Dermis lymphatic vessel endothelial cell (primary cell): ENCODE measurements at places on chromosomes 6 and 20. TPM values are rescaled to one million over a fixed set of nuclear protein-coding genes. Genes with fewer than 3 reads are reported as not detected.

Gene PGC
- total RNA-seq: not detected in 2 replicates

Gene CCN5
- total RNA-seq: under 0.01 TPM in 1 of 2 replicates, not detected in the other

Gene TULP1
- not detected in 2 replicates for total RNA-seq

Gene GSTA2
- not detected in 2 replicates for total RNA-seq

Gene HCK
- under 0.01 TPM in 1 of 2 replicates, not detected in the other for total RNA-seq

Gene KHDC1L
- total RNA-seq: not detected in 2 replicates

Gene PBX2
- 40.7 and 42.5 TPM in 2 replicates for total RNA-seq

Gene ASIP
- not detected in 2 replicates for total RNA-seq

Gene CTAGE9
- not detected in 2 replicates for total RNA-seq

Gene FOXC1
- total RNA-seq: 4.0 and 4.4 TPM in 2 replicates

Gene ENPP1
- 0.43 and 0.54 TPM in 2 replicates for total RNA-seq

Gene SMIM8
- 2.5 and 4.4 TPM in 2 replicates for total RNA-seq

Gene CFAP206
- under 0.01 and 0.26 TPM in 2 replicates for total RNA-seq

Gene PACRG
- total RNA-seq: 0.09 and 0.22 TPM in 2 replicates

Gene RIMS1
- total RNA-seq: 29.5 and 34.7 TPM in 2 replicates

Gene CLPSL2
- not detected in 2 replicates for total RNA-seq

Gene ADGRF5
- 79.2 and 126 TPM in 2 replicates for total RNA-seq

Gene SMLR1
- not detected in 2 replicates for total RNA-seq

Gene NOTCH4
- 10.6 and 18.9 TPM in 2 replicates for total RNA-seq

Gene HMGA1
- total RNA-seq: 19.9 and 27.2 TPM in 2 replicates

Gene CNR1
- total RNA-seq: under 0.01 TPM in 1 of 2 replicates, not detected in the other
